ENCODE measurements at places on chromosomes 13 and 19.

DNA sequence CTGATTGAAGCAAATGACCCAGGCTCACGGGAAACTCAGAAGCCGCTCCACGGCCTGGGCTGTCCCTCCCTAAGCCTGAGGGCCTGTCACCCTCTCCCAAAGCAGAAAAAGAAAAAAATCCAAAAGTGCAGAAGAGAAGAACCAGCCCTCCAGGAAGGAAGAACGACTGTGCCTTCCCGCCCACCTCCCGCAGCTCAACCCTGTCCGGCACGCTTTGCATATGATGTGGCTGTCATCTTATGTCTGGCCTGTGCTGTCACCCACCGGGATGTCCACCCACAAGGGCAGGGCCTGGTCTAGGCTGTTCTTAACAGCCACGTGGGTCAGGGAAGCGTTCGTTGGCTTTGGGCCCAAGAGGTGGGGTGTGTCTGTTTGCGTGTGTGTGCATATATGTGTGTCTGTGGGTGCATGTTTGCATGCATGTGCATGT is 13.7 kb downstream of the ZBTB7A start:
- no peak for DNase-seq
- peaks cover 22% of the 10 kb centered on the region for H3K4me1 ChIP-seq
- peak overlapping the region; percentile 77 for H3K27ac ChIP-seq
- peaks cover 55% of the 10 kb centered on the region for H3K36me3 ChIP-seq
- no peak overlapping the region for H3K4me3 ChIP-seq

GRCh38 chr13:99501848-99502301 is 603 bp downstream of the TM9SF2 start:
- H3K27ac ChIP-seq = peak overlapping the region; percentile 97
- DNase-seq = peak; percentile 46
- H3K36me3 ChIP-seq = peaks cover 33% of the 10 kb centered on the region
- peaks cover 86% of the 10 kb centered on the region for H3K4me1 ChIP-seq
- H3K27me3 ChIP-seq = peaks cover 5% of the 10 kb centered on the region

DNA sequence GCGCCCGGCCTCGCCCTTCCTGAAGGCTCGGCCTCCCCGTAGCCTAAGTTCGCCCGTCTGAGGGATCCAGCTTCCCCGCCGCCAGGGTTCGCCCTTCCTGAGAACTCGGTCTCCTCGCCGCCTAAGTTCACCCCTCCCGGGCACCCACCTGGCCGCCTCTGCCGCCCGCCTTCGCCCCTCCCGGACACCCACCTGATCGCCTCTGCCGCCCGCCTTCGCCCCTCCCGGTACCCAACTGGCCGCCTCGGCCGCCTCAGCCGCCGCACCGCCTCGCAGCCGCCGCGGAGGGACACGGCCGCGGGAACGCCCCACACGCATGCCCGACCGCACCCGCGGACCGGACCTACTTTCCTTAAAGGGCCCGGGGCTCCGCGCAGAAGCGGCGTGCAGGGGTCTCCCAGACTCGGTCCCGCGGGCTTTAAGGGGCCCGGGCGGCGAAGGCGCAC is at the start of gene MOB3A:
TSS of gene MOB3A (minus strand) at position 293 of the 446 bp plus-strand sequence. CDS start 17,766 bp downstream, outside the sequence.
- H3K36me3 ChIP-seq = peaks cover 34% of the 10 kb centered on the region
- peak within 1 kb of the TSS; percentile 99 for H3K4me3 ChIP-seq
- peak within 1 kb of the TSS; percentile 93 for H3K27ac ChIP-seq
- H3K27me3 ChIP-seq = peaks cover 4% of the 10 kb centered on the region
- peaks cover 37% of the 10 kb centered on the region for H3K4me1 ChIP-seq

DNA sequence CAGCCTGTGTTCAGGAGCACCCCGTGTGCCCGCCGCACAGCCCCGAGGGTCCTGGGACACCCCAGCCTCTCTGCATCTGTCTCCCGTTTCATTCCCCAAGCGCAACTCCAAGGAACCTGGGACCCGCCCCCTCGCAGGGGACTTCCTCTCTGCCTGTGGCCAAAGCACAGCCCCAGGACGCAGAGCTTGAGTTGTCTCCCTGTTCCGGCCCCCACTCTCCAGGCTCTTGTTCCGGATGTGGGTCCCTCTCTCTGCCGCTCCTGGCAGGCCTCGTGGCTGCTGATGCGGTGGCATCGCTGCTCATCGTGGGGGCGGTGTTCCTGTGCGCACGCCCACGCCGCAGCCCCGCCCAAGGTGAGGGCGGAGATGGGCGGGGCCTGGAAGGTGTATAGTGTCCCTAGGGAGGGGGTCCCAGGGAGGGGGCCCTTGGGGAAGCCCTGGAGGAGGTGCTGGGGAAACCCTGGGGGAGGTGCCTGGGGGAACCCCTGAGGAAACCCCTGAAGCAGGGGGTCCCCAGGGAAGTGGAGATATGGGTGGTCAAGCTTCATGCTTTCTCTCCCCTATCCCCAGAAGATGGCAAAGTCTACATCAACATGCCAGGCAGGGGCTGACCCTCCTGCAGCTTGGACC is 1.3 kb downstream of the HCST start:
- H3K4me1 ChIP-seq = peaks cover 51% of the 10 kb centered on the region
- H3K27me3 ChIP-seq = peaks cover 4% of the 10 kb centered on the region
- DNase-seq = peak; percentile 96
- peak overlapping the region; percentile 84 for H3K4me3 ChIP-seq

DNA sequence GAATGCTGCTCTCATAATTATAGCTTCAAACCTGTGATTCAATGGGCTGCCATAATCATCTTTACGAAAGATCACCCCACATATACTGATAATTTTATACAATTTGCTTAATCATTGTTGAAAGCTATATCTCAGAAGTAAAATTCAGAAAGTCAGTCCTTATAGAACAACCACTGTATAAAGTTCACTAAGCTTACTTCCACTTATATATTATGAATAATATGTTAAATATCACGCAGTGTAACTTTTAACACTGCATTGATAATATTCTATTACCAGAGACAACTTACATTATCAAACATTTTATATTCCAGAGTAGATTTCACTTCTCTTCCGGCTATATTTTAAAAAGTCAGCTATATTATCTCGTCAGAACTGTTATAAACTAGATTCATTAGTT is 550.1 kb upstream of the PCDH20 start:
- H3K27ac ChIP-seq = no peak overlapping the region
- DNase-seq = no peak
- H3K4me1 ChIP-seq = no peaks in the 10 kb centered on the region
- no peaks in the 10 kb centered on the region for H3K27me3 ChIP-seq
- no peaks in the 10 kb centered on the region for H3K36me3 ChIP-seq
- no peak overlapping the region for H3K4me3 ChIP-seq

All from activated naive CD4-positive, alpha-beta T cell treated with anti-CD3 and anti-CD28 coated beads, Interleukin-2, amount 10 ng/mL, durations not matched to agents 7 days and 5 days (primary cell).